ENCODE measurements at places on chromosomes 1 and 21.
A peak's percentile ranks its signal among the peaks of the same experiment; 100 is the strongest.

DNA sequence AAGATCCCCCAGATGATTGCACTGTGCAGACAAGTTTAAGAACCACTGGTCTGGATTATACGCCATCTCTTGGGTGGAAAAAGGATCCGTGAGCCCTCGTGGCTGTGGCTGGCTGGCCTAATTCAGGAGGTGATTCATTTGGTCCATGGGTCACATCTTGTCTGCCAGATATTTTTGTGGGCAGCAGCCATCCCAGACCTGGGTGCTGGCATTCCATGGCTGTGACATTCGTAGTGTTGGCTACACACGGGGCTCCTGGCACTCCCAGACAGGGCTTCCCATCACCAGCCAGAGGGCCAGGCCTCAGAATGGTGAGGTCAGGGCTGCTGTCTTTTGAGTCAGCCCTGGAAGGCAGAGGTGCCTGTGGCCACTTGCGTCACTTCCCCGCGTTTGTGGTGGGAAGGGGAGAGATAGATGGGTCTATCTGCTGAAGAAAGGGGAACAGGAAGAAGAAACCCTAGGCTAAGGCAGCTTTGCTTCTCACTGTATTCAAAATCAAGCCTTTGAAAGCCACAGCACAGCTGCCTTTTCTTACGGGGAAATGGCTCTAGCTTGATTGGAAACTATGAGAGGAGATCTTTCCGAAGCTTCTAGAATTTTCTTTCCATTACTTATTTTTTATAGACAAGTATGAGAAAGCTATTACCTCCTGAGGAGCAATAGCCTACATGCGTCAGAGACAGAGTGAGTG, 32.4 kb downstream of the EIF2D start:
- peak; percentile 28 for DNase-seq

DNA sequence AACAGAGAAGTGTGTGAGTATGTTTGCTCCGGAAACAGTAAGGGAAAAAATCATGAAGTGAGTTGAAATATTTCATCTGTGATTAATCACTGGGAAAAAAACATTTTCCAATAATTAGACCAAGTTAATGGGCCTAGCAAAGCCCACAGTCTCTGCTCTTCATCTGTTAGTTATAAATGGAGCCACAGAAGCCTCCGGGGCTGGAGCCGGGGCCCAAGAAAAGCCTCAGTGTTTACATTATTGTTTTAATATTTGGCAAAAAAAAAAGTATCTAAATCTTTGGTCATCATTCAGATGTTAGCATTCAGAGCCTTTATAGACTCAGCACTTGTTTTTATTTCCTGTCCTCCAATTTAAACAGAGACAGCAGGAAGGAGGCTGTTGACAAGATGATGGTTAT, 115.0 kb downstream of the UBE2U start:
- DNase-seq, result no peak

DNA sequence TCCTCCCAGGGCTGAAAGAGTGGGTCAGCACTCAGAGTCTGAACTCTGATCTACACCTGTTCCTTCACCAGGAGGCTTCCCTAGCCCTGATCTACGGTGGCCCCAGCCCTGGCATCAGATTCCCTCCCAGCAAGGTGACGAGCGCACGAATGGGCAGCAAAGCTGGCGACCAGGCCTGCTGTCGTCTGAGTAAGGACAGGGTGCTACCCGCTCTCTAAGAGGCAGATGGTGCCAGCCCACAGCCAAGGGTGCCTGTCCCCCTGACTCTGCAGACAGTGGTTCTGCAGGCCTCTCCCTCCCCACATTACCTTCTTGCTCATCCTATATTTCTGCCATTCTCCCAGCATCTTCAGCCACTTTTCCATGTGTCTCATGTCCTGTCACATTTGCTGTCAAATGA, 10.3 kb upstream of the SMYD3 start:
- DNase-seq, result no peak

DNA sequence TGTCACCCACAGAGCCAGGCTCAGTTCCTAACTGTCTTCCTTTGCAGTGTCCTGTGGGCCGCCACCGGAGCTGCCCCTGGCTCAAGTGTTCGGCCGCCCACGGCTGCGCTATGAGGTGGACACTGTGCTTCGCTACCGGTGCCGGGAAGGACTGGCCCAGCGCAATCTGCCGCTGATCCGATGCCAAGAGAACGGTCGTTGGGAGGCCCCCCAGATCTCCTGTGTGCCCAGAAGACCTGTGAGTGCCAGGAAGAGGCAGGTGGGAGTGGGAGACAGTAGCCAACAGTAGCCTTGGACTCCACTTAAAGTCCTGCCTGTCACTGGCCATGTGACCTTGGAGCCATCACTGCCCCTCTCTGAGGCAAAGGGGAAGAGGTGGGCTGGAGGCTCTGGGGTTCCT, 16.6 kb downstream of the BCAN start:
- no peak for DNase-seq

DNA sequence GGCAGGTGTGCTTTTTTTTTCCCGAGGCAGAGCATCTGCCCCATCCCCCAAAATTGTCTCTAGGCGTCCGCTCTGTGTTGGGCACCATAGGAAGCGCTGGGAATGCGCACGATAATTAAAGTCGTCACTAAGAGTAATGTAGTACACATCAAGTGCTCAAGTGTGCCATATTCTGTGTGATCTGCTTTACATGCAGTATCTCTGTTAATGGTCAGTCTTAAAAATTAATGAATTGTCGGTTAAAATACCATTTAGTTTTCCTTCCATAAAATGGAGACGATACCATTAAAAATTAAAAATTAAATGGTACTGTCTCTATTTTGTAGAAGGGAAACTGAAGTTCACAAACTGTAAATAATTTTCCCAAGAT, 544 bp upstream of the CCT8 start:
- DNase-seq, result no peak

GRCh38 chr1:108817016-108817415, 39.9 kb downstream of the AKNAD1 start:
- peak; percentile 65 for DNase-seq

GRCh38 chr1:32180186-32181060, 948 bp downstream of the TXLNA start:
- peak; percentile 67 for DNase-seq

Measured in AG08396 (cell line).